Activated T-cell treated with anti-CD3 and anti-CD28 coated beads, Interleukin-2, amount 50 U/mL, for 72 hours (primary cell): ENCODE measurements at places on chromosomes 12 and 14. TPM values are rescaled to one million over a fixed set of nuclear protein-coding genes. Genes with fewer than 3 reads are reported as not detected.

DNA sequence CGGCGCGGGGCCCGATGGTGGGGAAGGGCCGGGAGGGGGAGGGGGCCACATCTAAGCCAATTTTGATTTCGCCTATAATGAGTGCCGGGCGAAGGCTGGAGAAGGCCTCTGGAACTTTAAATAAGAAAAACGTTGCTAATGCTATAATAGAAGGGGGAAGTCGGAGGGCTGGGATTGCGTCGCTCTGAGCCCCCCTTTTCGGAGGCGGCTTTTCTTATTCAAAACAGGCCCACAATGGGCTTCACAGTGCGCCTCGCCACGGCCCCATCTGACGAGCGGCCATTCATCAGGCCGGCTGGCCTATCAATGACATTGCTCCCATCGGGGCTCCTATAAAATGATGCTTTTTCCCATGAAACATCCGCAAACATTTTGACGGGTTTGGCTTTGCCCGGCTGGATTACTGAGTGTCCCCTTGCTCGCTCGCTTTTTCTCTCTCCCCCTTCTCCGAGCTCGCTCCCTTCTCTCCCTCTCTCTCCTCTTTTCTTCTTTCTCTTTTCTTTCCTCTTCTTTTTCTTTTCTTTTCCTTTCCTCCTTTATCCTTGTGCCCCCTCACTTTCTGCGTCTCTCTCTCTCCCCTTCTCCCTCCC lies at the start of gene RFX4:
TSS of gene RFX4 (plus strand) at position 364 of the 590 bp plus-strand sequence. CDS start 317 bp downstream, outside the sequence.
- no peaks in the 10 kb centered on the region for H3K36me3 ChIP-seq
- H3K27ac ChIP-seq = peak within 1 kb of the TSS; percentile 66
- no peak for DNase-seq
- H3K4me3 ChIP-seq = peak within 1 kb of the TSS; percentile 89

ZDHHC22 gene
- total RNA-seq = not detected

DNA sequence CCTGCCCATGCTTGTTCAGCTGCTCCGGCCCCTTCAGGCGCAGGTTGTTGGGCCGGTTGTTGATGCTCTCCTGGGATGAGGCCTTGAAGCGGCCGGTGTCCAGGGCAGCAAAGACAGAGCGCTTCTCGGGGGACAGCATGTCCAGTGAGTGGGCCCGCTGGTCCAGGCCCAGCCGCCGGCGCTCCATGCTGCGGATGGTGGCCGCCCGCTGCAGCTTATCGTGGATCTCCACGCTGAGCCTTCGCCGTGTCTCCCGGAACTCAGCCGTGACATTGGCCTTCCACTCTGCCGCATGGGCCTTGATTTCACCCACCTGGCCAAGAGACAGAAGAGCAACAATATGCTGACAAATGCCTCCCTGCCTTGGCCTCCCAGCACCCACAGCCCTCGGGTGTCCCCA lies 137.2 kb downstream of the KCNK10 start:
- H3K27ac ChIP-seq = no peak overlapping the region
- no peaks in the 10 kb centered on the region for H3K36me3 ChIP-seq
- peaks cover 7% of the 10 kb centered on the region for H3K4me1 ChIP-seq
- no peak overlapping the region for H3K4me3 ChIP-seq

LMNTD1 gene
- total RNA-seq = not detected

DNA sequence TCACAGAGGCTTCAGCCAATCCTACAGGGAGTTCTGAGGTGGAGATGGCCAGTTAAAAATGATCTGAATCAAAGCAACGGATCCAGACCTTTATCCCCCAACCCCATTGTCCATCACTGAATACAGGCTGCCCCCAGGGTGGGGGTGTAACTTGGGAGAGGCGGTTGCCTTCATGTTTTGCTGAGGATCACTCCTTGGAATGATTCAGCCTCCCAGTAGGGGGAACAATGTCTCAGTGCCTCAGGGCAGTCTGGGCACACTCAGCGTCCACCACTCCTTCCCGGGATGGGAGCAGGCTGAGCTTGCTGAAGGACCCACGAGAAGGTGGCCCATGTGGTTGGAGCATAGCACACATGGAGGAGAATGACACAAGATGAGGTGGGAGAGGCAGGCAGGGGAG lies 60.2 kb downstream of the RFX4 start:
- no peak overlapping the region for H3K4me3 ChIP-seq
- H3K36me3 ChIP-seq = no peaks in the 10 kb centered on the region

CDKN3 gene
- 121 TPM for total RNA-seq

FERMT2 gene
- total RNA-seq = 18.8 TPM

C14orf119 gene
- 31.3 TPM for total RNA-seq
